ENCODE measurements at places on chromosomes 12 and 14.

- DNase-seq, result no peak
Measured at GRCh38 chr14:23380197-23380914, 3.5 kb downstream of the CMTM5 start.

DNA sequence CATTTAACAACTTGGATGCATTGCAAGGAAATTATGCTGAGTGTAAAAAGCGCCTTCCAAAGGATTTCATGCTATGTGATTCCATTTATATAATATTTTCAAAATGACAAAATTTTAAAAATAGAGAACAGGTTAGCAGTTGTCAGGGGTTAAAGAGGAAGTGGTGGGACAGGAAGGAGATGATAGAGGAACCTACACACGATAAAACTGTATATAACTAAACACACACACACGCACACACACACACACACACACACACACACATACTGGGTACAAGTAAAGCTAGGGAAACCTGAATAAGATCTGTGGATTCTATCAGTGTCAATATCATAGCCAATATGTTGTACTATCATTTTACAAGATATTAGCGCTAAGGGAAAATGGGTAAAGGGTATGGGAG, 17.2 kb downstream of the TTC9 start:
- DNase-seq, result no peak

DNA sequence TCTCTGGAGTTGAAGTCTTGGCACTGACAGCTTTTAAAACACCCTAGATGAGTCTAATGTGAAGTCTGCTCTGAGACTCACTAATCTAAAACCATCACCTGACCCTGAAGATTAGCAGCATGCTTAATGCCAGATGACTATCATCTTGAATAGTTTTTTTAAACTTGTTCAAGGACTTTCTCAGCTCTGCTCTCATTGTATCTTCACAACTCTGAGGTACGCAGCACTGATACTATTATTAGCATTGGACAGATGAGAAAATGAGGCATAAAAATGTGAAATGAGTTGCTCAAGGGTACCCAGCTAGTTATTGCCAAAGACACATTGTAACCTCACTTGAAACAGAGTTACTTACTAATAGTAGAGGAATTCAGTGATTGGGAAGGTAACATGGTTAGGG, 4.8 kb downstream of the SLC38A1 start:
- DNase-seq, result no peak

DNA sequence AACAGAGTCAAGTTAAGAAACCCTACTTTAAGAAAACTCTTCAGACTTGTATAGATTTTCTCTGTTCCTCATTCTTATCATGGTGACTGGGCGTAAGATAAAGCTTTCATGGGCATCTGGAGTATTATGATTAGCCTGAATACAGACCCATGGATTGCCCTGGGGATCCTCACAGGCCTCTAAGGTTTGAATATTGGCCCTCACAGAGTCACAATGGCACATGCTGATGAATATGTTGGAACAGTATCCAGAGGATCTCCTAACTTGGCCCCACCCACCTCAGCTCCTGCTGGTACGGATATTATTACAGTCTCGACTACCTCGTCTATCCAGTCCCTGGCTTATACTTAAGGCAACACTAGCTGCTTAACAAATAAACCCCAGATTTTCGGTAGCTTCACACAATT, 8.1 kb downstream of the OSBPL8 start:
- no peak for DNase-seq

DNA sequence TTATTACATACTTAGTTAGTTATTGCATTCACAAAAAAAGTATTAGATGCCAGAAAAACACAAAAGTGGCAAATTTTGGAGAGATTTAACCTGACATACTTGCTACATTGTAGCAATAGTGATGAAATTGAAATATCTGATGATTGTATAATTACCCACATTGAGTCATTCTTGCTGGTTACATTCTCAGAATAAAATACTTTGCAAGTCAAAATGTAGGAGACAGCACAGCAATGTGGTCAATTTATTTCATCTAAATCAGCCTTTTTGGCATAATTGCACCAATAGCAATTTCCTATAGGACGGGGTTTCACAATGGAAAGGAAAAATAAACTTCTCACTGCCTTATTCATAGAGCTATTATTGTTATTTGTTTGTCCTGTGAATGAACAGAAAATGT, 125.0 kb upstream of the ETV6 start:
- no peak for DNase-seq

- DNase-seq, result no peak
Measured at GRCh38 chr14:102538602-102539543, 29.3 kb upstream of the ANKRD9 start.

DNA sequence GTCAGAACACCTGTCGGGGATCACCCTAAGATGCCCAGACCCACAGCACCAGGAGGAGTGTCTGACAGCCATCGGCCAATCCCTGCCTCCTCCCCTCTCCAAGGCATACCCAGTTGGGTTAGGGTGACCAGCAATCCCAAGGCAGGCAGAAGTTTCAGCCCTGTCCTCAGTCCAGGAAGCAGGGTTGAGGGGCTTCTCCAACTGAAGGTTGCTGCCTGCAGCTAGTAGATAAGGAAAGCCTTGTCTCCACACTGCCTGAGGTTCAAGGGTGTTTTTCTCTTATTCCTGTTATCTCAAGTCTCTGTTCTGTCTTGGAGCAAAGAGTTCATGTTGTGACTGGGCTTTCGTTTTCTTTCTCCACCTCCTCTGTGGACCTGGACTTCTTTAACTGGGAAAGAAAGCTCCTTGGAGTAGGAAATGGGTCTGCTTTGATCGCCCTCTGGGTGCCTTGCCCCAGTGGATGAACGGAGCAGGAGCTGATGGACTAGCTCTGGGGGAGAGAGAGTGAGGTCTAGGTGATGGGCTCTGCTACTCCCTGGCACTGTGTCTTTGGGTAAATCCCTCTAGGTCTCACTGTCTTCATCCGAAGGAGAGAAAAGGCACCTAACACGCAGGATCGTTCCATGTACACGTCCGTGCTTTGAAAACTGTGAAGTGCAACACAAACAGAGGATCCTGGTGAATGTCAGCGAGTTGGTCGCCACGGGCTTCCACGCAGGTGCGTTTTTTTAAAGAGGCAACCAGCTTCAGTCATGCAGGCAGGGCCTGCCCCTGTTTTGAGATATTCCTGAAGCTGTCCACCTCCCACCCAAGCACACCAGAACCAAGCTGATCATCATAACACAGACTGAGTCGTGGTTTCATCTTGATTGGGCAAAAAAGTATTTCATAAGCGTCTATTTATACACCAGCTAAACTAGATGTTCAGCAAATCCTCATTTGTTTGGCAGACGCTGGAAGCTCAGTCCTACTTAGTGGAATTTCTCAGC, 52.5 kb upstream of the FOXN3 start:
- no peak for DNase-seq

DNA sequence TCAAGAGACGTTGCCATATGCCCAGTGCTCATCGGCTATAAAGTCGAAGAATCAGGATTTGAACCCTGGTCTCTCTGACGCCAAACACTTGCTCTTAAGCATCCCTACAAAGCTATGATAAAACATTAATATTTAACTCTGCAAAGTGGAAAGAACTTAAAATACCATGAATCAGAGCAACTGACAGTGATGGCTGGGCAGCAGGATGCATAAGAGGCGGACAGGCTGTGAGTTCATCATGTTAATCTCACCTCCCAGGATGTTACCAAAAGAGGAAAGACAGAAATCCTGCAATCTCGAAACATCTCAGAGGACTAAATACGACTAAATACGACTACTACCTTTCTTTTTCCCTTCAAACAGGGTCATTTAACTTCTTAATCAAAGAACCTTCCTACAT, 5.8 kb downstream of the DICER1 start:
- DNase-seq, result no peak

DNA sequence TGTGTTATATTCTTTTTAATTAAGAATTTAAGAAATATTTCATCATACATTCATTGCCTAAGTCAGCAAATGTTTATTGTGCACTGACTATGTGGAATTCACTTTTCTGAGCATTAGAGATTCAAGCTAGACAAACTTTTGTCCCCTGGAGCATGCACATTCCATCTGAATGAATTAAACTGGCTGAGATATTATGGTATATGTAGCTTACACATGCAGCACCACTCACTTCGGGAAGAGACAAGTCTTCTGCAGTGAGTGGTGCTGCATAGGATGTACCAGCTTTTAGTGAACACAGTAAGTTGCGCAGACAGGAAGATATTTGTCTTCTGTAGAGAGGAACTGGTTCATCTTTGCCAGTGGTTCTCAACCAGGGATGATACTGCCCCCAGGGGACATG, 318.4 kb downstream of the SYT1 start:
- no peak for DNase-seq

GRCh38 chr14:37466003-37466622, 128.9 kb downstream of the FOXA1 start:
- no peak for DNase-seq

- no peak for DNase-seq
Measured at GRCh38 chr14:30242744-30243143, 315.1 kb upstream of the PRKD1 start.

DNA sequence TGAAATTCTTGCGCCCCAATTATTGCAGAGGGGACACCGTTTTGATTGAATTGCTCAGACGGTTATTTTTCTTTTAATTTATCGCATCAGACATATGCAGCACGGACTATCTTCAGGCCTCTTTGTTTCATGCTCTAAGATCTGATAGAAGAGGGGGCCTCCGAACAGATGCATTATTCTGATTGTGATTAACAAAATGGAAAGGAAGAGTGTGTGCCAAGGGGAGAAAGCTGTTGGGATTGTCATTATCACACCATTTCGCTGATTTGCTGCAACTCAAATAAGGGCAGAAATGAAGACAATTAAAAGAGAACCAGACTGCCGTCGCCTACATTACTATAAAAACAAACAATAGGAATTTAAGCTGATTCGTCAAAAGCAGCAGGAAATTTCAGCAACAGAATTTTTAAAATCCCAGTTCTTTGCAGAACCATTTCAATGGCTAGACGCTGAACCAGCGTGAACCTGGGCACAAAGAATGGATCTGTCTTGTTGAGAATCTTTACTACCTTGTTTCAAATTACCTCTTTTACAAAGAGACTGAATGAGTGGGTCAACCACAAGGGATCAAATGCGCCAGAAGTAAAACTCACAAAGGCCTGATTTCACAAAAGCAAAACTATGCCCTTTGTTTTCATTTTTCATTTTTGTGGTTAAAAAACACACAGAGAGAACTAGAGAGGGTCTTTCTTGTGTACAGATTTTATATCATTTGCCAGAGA, 30.6 kb downstream of the TMEM132D start:
- DNase-seq, result no peak

GRCh38 chr14:30053103-30053502, 125.5 kb upstream of the PRKD1 start:
- DNase-seq, result no peak

DNA sequence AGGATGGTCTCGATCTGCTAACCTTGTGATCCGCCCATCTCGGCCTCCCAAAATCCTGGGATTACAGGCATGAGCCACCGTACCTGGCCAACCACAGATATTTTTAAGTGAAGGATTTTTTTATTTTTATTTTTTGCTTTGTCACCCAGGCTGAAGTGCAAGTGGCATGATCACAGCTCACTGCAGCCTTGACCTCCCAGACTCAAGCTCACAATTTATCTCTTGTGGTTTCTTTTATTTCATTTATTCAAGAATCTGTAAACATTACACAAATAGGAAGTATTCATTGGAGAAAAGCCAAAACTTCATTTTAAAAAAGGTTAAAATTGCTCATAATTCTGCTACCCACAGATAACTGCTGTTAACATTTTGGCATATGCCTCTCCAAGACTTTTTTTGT, 13.3 kb downstream of the MOAP1 start:
- no peak for DNase-seq

GRCh38 chr14:94748667-94749347, 21.1 kb downstream of the GSC start:
- DNase-seq, result peak; percentile 48

DNA sequence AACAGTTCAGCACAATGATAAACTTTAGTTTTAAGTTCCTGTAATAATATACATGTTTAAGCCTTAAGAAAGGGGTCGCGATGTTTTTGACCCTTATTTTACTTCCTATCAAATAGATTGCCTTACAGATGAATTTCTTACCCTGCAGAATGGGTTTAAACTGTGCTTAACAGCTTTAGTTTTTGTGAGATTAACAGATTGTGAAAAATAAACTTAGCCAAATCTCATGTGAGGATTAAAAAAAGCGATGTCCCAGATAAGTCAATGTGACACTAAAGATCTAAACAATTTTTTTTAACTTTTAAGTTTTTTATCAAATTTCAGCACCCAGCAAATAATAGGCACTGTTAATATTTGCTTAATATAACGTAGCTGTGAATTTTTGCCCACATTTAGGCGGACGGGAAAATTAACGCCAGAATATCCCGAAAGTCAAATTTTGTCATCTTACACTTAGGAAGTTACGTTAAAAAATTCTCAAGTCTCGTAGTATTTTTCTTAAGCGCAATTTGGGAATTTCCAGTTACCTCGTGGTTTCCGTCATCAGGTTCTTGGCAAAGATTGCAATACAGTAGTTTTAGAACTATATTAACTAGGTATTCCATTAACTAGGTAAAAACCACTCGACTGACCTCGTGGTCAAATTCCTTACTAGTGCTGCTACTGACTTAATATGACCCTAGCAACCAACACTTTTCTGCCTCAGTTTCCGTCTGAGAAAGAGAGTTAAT, 1.2 kb downstream of the HNRNPC start:
- peak; percentile 25 for DNase-seq

- no peak for DNase-seq
Measured at GRCh38 chr12:13093848-13094220, 9.6 kb downstream of the GSG1 start.

- peak; percentile 22 for DNase-seq
Measured at GRCh38 chr12:47707905-47708543, 2.2 kb upstream of the RPAP3 start.

- no peak for DNase-seq
Measured at GRCh38 chr14:98290596-98290995, 981.4 kb downstream of the BCL11B start.

DNA sequence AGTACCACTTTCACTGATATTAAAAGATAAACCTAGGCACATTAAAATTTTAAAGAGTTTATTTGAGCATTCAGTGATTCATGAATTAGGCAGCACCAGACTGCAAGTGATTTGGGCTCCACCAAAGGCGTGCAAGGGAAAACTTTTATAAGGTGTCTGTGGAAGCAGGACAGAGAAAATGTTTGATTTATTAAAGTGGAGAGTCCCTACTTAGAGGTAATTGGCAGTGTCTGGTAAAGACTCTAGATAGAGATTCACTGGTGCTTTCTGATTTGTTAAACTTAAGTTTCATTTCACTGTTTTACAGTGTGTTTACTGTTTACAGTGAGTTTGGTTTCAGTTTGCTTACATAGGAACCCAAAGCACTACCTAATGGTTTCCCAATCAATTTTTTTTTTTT, 72.8 kb downstream of the ANKS1B start:
- no peak for DNase-seq

All from activated CD4-positive, alpha-beta T cell treated with anti-CD3 and anti-CD28 coated beads, Interleukin-2, Interleukin-6, amounts not matched to agents 100 ng/mL and 50 ng/mL, durations not matched to agents 16 hours and 8 hours (primary cell).